NCI-H1417 (cell line): ENCODE measurements at places on chromosomes 3 and 15.

DNA sequence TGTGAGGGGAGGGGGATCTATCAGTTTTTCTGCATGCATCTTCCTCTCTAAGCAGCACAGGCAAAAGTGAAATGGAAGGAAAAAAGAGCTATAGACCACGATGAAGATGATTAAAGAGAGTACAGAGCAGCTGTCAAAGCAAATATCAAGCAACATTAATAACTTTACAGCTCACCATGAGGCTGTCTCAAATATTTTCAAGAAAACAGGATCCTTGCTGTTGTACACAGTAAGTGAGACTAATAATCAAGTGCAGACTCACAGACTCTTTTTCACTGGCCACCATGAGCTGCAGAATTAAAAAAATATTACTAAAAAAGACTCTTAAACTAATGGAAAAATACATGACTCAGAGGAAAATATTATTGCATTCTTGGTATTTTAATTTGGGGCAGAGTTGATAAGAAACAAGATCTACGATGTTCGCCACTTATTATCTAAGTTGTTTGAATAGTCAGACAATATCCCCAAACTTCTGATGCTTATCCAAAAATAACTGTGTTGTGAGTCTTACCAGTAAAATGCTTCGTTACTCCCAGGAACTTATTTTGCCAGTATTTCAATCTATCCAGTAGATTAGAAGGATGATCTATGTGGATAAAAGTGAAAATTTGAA is 817.5 kb upstream of the ALCAM start:
- no peak for DNase-seq

- DNase-seq = no peak
These were observed 19.0 kb downstream of the EDC3 start for GRCh38 chr15:74676801-74677200.

DNA sequence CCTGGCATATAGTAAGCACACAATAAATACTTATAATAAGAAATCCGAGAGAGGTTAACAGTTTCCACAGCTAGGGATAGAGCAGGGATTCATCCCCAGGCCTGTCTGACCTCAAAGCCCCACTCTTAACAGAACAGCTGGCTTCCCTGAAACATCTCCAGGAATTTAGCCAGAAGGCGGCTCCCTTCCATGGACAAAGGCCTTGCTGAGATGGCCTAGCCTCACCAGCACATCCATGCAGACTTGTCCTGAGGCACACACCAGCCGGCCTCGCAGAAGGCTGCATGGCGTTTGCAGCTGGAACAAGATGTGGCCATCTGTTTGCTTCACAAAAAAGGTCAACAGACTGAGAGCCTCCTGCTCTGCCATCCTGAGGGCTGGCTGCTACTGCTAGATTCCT is 245.4 kb downstream of the SLCO3A1 start:
- DNase-seq = no peak

DNA sequence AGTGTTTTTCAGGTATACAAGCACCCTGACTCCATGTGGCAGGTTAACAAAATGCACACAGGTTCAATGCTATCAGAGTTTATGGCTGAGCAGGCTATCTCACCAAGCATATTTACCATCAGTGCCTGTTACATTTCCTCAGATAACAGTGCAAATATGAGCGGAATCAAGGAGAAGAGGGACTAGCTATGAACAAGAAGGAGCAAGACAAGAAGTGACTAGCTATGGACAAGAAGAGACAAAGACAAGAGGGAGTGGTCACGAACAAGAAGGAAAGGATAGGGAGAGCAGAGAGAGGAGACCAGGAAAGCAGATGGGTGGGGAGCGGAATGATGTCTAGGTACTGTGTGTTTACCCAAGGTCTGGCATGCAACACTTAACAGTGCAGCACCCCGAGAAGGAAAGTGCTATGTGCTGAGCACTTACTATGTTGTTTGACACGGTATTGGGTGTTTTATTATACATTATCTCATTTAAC is 8.6 kb downstream of the ILDR1 start:
- DNase-seq = no peak

DNA sequence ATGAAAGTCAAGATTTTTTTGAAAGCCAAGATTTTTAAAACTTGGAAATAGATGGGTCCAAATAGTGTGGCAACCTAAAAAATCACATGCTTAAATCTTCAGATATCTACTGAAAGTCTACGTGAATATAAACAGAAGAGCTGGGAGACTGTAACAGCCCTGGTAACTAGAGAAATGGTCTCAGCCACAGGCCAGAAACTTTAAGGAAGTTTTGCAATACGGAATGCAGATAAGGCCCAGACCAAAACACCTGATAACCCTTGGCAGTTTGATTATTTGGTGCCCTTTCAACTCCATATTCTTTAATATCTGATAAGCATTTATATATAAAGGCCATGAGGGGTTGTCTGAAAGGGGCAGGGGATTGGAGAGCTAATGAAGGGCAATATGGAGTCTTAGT is 537.3 kb upstream of the TGFBR2 start:
- DNase-seq = no peak

GRCh38 chr3:115092220-115092791 is 54.8 kb downstream of the ZBTB20 start:
- DNase-seq = peak; percentile 65

DNA sequence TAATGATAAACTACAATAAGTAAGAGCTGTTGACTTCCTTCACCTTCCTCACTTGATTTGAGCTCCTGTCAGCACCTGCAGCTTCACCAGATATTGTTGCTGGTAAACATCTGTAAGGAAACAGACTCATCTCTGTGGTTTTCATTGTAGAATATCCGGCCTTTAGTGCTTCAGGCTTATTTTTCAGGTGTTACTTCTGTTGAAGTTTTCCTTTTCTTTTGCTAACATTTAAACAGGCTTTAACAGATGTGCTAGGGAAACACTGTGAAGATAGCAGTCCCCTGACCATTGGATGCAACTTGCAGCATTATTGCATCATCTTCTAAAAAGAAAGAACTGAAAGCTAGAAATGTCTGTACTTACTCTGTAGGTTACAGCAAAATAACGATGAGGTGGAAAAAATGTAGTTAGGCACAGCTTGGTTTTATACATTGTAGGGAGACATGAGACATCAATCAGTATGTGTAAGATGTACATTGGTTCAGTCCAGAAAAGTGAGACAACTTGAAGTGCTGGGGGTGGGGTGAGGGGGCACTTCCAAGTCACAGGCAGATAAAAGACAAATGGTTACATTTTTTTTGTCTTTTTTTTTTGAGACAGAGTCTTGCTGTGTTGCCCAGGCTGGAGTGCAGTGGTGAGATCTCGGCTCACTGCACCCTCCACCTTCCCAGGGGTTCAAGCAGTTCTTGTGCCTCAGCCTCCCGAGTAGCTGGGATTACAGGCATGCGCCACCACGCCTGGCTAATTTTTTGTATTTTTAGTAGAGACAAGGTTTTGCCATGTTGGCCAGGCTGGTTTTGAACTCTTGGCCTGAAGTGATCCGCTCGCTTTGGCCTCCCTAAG is 10.2 kb downstream of the EDEM1 start:
- DNase-seq = no peak

DNA sequence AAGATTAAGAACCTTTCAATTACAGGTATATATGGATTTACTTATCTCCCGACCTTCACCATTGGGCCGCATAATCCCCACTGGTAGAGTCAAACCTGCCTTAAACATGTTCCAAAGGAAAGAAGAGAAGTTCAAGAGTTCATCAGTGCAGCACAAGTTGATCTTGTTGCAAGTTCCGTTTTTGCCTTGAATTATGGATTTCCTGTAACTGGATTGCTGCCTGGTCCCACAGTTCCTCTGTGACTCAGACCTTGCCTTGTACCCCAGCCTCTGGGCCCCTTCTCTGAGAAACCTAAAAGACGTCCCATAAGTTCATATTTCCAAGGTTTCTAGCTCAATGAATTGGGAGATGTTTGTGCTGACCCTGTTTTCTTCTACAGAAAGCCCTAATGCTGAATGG is 112.5 kb upstream of the THBS1 start:
- no peak for DNase-seq

DNA sequence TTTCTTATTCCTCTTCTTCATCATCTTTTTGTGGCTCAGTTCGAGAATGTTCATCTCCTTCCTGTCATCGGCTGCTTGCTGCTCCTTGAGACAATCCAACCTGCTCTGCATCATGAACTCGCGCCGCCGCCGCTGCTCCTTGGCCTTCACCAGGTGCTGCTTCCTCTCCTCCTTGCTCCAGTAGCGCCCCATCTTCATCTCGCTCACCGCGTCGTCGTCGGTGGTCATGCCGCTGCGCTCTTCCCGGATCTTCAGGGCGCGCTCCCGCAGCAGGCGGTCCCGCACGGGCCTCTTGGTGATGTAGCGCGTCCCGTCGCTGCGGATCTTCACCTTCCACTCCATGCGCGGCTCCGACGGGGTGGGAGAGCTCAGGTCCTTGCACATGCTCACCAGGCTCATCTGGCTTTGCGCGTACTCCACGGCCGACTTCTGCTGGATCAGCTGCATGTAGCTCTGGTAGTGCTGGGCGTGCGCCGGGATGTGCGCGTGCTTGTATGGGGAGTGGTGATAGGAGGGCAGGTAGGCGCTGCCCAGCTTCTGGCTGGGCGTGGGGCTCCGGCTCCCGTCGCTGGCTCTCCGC is 241.2 kb downstream of the PDZRN3 start:
- DNase-seq = no peak

DNA sequence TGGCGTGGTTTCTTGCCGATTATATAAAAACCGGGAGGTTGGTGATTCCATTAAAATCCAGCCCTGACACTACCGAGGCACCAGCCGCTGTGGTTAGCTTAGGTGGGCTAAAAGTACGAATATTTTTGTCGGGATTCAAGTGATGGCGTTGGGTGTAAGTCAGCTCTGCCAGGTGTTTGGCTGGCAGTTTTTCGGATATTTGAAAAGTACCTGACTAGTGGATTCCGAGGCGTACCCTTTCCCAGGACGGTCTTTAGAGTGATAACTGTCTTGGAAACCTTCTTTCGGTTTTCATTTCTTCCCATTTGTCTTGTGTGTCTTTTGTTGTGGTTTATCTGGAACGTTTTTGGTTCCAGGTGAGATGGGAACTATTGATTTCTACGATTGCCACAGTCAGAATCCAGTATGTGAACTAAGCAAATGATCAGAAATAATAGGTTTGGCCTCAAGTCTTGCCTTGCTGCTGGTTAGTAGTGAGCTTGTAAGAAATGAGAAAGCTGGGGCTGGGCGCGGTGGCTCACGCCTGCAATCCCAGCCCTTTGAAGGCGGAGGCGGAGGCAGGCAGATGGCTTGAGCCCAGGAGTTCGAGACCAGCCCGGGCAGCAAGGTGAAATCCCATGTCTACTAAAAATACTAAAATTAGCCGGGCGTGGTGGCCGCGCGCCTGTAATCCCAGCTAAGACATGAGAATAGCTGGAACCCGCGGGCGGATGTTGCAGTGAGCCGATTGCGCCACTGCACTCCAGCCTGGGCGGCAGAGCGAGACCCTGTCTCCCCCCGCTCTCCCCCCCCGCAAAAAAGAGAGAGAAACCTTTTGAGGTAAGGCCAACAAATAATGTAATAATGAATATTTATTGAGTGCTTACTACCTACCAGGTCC is 1.4 kb downstream of the FYTTD1 start:
- DNase-seq = peak; percentile 63

GRCh38 chr15:91127236-91127955 is 27.3 kb downstream of the SV2B start:
- no peak for DNase-seq

GRCh38 chr3:126378341-126378751 is 16.4 kb upstream of the CFAP100 start:
- no peak for DNase-seq

DNA sequence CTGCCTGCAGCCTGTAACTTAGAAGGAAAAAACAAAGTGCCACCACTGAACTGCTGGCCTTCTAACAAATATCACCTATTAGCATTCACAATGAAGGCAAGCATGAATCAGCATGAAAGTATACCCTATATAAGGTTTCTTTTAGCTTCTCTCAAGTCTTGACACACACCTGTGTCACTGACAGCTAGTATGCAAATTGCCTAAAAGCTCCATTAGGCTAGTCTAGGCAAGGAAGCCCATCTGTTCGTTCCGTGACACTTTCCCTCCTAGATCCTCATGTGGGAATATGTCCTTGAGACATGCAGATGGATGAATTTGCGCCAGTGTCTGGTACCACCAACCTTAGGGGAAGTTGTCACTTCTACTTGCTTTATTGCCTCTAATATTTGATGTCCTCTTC is 129.3 kb downstream of the RBMS3 start:
- DNase-seq = no peak

DNA sequence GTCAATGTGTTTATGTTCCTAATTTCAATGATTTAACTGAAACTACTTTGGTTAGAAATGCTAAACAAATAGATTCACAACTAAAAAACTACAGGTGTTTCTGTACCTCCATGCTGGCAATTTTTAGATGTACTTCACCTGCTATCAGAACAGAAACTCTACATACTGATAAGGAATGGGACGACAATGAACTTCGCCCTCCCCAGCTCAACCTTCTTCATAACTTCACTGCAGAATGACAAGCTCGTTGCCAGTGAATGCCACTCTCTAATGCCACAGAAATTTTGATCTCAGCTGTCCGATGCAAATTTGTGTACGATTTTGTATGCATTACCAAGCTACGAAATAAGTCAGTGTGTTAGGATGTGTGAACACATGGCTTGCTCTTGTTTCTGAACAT is 133.4 kb downstream of the FOXP1 start:
- no peak for DNase-seq

DNA sequence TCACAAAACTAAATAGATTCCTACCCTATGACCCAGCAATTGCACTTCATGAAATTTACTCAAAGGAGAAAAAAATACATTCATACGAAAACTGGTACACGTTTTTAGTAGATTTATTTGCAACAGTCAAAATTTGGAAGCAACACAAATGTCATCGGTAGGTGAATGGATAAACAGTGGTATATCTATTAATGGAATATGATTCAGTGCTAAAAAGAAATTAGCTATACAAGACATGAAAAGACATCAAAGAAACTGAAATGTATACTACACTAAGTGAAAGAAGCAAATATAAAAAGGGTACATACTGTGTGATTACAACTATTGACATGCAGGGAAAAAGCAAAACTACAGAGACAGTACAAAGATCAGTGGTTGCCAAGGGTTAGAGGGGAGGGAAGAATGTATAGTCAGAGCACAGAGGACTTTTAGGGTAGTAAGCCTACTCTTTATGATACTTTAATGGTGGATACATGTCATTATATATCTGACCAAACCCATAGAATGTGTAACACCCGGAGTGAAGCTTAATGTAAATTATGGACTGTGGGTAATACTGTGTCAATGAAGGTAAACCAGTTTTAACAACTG is 31.6 kb downstream of the RFX7 start:
- no peak for DNase-seq

DNA sequence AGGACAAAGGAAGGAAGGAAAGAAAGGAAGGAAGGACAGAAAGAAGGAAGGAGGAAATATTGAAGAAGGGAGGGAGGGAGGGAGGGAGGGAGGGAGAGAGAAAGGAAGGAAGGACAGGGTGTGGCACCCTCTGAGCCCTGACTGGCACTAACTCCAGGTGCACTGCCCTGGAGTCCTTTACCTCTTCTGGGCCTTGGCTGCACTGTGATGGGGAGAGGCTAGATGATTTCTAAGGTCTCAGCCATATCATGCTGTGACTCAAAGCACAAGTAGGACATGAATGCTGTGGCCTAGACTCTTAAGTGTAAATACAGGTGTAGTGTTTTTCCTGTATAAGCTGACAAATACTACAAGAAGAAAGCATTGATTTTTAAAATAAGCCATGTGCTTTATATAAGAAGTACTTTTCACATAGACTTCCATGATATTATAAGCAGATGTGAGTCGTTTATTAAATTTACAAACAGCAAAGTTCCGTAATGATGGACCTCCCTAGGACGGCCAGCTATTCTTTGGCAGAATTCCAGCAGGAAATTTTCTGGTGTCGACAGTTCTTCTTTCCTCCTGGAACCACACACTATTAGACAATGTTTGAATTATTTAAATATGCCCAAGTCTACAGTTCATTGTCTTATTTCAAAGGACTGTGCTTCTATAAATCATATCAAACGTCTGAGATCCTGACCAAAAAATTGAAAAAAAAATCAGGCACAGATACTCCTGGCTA is 213.8 kb upstream of the C2CD4B start:
- DNase-seq = no peak
